ENCODE measurements at places on chromosomes 3 and 15. TPM values are rescaled to one million over a fixed set of nuclear protein-coding genes. Genes with fewer than 3 reads are reported as not detected.

The IL12A gene
- 1.5 TPM for total RNA-seq

The INSYN1 gene
- total RNA-seq = not detected

The ST8SIA2 gene
- total RNA-seq = not detected

The KBTBD13 gene
- total RNA-seq = not detected

The LYZL4 gene
- total RNA-seq = not detected

The C3orf80 gene
- 0.17 TPM for total RNA-seq

The TGM4 gene
- total RNA-seq = not detected

The SLC22A14 gene
- not detected for total RNA-seq

The LXN gene
- 12.0 TPM for total RNA-seq

The ARL6IP5 gene
- 278 TPM for total RNA-seq

The TF gene
- 0.22 TPM for total RNA-seq

The MAGI1 gene
- total RNA-seq = 0.49 TPM

The CTXN2 gene
- total RNA-seq = not detected

The CLDN18 gene
- not detected for total RNA-seq

The SEMA3F gene
- total RNA-seq = not detected

The HCN4 gene
- total RNA-seq = not detected

The NTRK3 gene
- 0.37 TPM for total RNA-seq

The PLSCR2 gene
- 1.1 TPM for total RNA-seq

The KNL1 gene
- total RNA-seq = 36.6 TPM

The CDHR4 gene
- total RNA-seq = 0.22 TPM

The GALNT15 gene
- total RNA-seq = not detected

The MOBP gene
- total RNA-seq = not detected

The GOLGA8T gene
- total RNA-seq = not detected

The COL8A1 gene
- 0.10 TPM for total RNA-seq

The CAPN3 gene
- 4.5 TPM for total RNA-seq

The EPM2AIP1 gene
- 16.8 TPM for total RNA-seq

The IQCF5 gene
- not detected for total RNA-seq

The OR4M2 gene
- total RNA-seq = not detected

The DUSP7 gene
- 40.7 TPM for total RNA-seq

The DCBLD2 gene
- 0.93 TPM for total RNA-seq

The TMEM158 gene
- total RNA-seq = 0.15 TPM

The TLR9 gene
- 0.49 TPM for total RNA-seq

The PPARG gene
- 0.95 TPM for total RNA-seq

The GOLGA6D gene
- not detected for total RNA-seq

The GPX1 gene
- total RNA-seq = 120 TPM

The SOX14 gene
- total RNA-seq = not detected

The XCR1 gene
- 0.05 TPM for total RNA-seq

The SLCO2A1 gene
- not detected for total RNA-seq

The ADPRH gene
- 3.9 TPM for total RNA-seq

All from T-helper 1 cell treated with Interleukin-12 subunit alpha and Interleukin-12 subunit beta and Interleukin-4 antibody, amounts not matched to agents 30 ng/mL and 1 ng/mL, for 36 hours (primary cell).